NCI-H774 (cell line): ENCODE measurements at places on chromosomes 2 and 18.

DNA sequence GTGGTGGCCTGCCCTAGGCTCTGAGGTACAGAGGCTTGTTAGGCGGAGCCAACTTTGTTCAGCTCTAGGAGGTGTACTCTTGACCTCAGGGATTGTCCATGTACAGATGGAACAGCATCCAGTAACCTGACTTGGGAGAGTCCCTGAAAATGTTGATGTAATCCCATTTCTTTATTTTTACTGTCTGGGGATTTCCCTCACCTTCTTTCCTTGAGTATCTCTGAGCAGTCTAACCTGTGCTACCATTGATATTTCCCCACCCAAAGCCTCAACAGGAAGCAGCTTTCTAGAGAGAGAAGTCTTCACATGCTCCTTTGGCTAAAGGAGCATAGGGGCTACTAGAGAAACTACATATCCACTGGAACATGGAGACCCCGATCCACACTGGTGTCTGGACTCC is 10.4 kb downstream of the IL36A start:
- DNase-seq: no peak

- peak; percentile 27 for DNase-seq
Observed at GRCh38 chr18:58045242-58046092, 1.4 kb downstream of the NEDD4L start.

- DNase-seq: no peak
Observed at GRCh38 chr2:119735565-119735964, 24.2 kb upstream of the PTPN4 start.

DNA sequence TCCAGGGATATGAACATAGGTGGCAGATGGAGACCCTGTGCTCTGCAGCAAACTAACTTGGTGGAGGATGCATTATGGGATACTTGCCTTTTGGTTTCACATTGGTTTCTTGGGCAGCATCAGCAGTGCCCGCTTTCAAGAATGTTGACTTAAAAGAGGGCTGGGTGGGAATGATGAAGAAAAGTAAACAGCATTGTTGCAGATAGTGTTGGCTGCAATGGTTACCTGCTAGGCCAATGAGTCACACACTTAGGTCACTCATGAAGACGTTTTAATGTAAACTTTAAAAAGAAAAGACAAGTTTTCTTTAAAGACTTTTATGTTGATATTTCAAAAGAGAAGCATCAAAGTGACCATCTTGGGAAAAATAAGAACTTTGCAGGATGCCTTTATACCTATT is 26.1 kb upstream of the FAM237A start:
- no peak for DNase-seq

DNA sequence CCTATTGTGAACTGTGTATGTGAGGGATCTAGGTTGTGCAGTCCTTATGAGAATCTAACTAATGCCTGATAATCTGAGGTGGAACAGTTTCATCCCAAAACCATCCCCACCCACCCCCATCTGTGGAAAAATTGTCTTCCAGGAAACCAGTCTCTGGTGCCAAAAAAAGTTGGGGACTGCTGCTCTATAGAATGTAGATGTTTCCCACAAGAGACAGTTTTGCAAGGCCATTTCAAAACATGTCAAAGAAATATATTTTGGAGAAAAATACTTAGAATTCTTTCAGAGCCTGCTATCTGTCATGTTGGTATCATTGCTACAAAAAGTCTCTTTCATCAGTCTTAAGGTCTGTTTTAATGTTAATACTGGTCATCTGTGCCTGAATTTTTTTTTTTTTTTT is 4.1 kb upstream of the SLC39A10 start:
- DNase-seq: no peak

GRCh38 chr2:215692387-215693079 is 256.7 kb upstream of the FN1 start:
- no peak for DNase-seq

GRCh38 chr18:24396082-24396633 is 1.5 kb downstream of the OSBPL1A start:
- no peak for DNase-seq

- DNase-seq: peak; percentile 8
Observed at GRCh38 chr2:54063967-54064535, 51.4 kb upstream of the ACYP2 start.

DNA sequence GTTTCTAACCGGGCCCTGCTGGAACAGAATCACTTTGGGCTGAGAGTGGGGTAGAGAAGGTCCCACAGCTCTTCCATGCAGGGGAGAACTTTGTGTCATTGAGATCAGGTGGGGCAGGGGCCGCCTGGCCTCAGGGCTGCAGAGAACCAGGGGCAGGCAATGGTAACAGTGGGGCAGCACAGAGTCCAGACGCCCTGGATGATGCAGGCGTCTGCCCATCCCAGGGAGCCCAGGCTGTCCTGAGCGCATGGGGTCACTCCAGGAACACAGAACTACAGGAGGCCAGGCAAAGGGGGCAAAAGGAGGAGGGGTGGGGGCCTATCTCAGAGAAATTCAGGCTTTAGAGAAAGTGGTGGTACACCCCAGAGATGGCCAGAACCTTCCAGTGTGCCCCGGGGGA is 121.3 kb downstream of the NDUFA10 start:
- DNase-seq: no peak

DNA sequence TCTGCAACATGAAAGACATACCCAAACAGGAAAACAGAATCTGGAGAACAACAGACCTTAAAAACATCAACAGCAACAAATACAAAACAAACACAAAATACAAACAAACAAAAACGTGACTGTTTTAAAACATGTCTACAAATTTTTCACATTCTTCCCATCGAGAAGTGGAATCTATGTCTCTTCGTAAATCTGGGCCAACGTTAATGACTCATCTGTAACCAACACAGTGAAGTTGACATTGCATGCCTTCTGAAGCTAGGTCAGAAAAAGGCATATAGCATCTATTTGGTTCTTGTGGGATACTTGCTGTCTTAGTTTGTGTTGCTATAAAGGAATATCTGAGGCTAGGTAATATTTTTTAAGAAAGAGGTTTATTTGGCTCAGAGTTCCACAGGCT is 269.0 kb upstream of the FBXO11 start:
- DNase-seq: no peak
